ENCODE measurements at places on chromosomes 5 and 9. TPM values are rescaled to one million over a fixed set of nuclear protein-coding genes. Genes with fewer than 3 reads are reported as not detected.

The ANKRD34B gene
- not detected for total RNA-seq

The CCDC152 gene
- total RNA-seq, result under 0.01 TPM

The LURAP1L gene
- 56.5 TPM for total RNA-seq

The FBP1 gene
- not detected for total RNA-seq

The FGFR4 gene
- 0.79 TPM for total RNA-seq

The LIX1 gene
- total RNA-seq, result not detected

The CCDC171 gene
- 2.8 TPM for total RNA-seq

The PDZD2 gene
- total RNA-seq, result 1.8 TPM
